ENCODE measurements at places on chromosomes 16 and 17.

GRCh38 chr17:8019665-8020650 lies 17.5 kb downstream of the GUCY2D start:
- DNase-seq: peak; percentile 9

GRCh38 chr17:78529251-78529650 lies 47.9 kb downstream of the DNAH17 start:
- DNase-seq: no peak

- DNase-seq: no peak
Observed at GRCh38 chr17:227946-228615, 46.6 kb upstream of the DOC2B start.

DNA sequence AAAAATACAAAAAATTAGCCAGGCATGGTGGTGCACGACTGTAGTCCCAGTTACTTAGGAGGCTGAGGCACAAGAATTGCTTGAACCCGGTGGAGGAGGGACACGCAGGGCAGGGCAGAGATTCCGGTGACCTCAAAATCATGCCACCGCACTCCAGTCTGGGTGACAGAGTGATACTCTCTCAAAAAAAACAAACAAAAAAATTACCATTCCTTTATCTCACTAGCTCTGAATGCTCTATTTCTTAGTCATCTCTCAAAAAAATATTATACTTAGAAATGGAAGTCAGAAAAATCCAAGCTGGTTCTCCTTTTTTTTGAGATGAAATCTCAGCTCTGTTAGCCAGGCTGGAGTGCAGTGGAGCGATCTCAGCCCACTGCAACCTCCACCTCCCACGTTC lies 40.8 kb downstream of the SPOP start:
- DNase-seq: no peak

GRCh38 chr17:64400642-64401041 lies 10.0 kb upstream of the PECAM1 start:
- DNase-seq: no peak

DNA sequence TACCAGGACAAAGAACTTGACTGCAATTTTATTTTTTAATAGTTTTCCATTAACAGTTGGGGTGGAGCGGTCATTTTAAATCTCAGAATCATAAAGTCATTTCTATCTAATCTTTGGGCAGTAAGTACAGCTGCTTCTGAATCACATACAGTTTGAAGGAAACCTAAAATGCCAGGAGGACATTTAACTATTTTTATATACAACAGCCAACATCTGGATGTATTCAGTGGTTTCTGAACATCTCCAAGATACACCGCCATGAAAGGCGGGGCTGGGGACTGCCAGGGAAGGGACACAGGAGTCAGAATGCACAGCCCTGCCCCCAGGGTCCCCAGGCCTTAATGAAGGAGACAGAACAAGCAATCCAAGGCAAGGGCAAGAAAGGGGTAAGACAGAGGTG lies 392.3 kb downstream of the SLC39A11 start:
- DNase-seq: no peak
